Activated CD4-positive, CD25-positive, alpha-beta regulatory T cell treated with anti-CD3 and anti-CD28 coated beads, Interleukin-2, amount 50 U/mL, for 24 hours (primary cell): ENCODE measurements at places on chromosomes 7 and 10.

- peak; percentile 88 for ATAC-seq
These were observed 13.5 kb upstream of the TSPAN13 start for GRCh38 chr7:16739863-16740622.

DNA sequence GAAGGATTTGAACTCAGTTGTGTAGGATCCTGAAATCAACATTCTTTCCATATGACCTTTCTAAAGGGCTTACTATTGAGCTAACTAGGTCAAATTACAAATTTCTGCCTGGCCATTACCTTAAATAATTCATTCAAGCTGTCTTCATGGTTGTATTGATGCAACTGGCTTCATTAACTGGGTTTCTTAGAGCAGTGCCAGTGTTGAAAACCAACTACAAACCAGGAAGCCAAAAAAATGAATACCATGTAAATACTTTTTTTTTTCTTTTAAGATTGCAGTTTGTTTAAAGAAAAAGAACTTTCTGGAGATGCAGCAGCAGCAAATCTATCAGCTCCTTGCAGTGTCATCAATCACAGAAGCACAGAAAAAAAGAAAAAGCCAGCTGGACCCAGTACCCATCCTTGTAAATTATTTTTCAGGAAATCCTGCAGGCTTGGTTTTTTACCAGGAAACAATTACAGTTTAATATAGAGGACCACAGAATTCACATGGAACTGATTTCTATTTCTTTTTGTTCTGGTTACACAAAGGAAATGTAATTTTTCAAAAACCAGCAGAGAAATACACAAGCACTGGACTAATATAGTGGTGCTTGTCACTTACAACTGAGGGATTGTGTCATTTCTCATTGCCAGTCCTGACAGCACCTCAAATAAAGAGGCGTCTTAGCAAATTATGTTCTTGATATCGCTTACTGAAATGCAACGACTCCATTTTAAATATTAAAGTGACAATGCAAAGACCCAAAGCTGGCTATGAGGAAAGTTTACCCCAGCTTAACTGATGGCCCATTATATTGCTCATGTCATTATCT, 131.9 kb downstream of the TMEM26 start:
- no peak for ATAC-seq

GRCh38 chr10:10798864-10799192, 218.8 kb upstream of the CELF2 start:
- no peak for ATAC-seq

DNA sequence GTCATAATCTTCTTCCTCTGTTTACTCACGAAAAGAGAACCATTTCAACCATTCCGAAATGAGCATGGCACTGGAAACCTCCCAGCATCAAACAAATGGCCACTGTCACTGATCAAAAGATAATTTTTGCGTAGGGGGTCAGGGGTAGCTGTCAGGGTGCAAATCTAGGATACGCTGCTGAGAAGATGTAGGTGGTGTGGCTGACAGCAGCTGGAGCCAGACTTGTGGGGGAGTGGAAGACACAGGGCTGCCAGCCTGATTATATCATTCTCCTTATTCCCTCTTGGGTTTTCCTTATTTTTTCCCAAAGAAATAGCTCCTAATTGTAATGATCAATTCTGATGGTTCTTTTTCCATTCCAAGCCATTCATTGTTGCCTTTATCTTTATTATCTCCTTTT, 266.1 kb downstream of the SORCS1 start:
- ATAC-seq: no peak

DNA sequence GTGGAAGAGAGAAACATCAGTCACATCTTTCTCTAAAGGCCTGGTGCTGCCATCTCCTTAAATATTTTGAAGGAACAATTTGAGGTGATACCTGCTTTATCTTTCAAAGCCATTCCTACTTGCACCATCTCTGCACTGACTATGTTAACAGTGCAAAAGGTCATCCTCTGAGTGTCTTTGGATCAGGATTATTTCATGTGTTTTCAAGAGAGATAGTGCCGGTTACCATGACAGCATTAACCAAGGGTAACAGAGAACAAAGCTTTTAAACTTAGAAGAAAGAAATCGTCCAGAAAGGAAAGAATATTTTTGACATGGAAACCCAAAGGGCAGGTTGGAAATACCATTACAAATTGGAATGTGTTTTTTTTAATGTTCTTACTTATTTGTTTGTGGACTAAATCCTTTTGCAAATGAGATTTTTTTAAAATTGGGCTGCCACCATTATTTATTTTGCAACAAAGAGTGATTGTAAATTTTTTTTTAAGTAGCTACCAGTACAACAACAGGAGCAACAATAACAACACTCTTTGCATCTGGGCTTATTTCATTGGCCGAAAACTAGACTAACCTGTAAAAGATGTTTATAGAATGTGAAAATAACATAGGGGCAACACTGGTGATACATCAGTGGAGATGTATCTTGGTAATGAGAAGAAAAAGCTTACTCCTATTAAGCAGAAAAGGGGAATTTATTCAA, 234.2 kb downstream of the CREB5 start:
- ATAC-seq: no peak

GRCh38 chr10:130570074-130570473, 433.9 kb downstream of the GLRX3 start:
- no peak for ATAC-seq

DNA sequence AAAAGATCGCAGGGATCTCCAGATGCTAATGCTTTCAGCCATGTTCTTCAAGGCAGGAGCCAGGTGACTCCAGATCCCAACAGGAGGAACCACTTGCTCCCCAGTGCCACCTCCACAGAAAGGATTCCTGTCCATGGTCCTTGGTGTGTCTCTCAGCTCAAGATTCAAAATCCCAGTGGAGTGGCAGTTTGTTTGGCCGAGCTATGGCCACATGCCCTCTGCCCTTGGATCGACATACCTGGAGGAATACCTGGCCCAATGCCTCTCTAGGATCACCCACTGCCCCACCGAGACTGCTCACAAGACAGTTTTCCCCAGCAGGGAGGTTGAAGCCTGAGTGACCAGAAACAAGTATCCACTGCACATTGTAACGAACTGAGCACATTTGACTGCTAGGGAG, 3.9 kb upstream of the GPRIN2 start:
- ATAC-seq: no peak

DNA sequence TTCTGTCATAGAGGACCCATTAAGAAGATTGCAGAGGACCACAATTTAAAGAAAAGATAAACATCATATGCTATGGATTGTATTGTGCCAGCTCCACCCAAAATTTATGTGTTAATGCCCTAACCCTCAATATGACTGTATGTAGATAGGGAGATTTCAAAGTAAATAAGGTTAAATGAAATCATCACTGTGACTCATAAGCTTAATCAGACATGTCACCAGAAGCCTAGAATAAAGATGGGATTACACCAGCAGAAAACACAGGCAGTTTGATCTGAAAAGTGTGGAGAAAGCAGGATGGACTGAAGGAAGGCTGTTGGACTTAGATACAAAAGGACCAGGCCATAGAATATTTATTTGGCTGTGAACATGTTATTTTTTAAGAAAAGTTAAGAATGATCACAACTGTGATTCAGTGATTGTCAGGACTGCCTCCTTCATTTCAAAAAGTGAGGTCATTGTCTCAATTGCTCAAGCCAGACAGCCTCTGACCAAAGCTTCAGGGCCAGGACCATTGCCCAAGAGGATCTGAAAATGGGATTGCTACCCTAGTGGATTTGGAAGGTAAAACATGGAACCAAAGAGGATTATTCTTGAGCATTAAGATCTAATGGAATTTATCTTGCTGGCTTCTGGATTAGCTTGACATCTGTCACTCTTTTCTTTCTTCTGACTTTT, 270.8 kb upstream of the POM121L12 start:
- ATAC-seq: no peak

DNA sequence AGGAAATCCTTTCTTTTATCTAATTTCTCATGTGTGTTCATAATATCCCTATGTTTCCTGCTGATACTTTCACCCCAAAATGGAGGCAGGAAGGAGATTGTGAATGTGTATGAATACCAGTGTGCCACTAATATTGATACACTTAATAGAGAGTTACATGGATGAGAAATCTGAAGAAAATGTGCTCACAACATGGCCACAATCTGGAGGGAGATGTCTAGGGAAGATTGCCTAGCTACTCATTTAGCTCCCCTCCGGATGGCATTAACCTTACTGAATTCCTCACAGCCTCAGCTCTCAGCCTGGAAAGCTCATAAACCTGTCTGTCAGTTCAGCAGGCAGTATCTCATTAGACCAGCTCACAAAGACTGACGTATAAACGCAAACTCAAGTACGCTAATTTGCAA, 23.4 kb upstream of the DMTF1 start:
- no peak for ATAC-seq

GRCh38 chr10:17527514-17528146, 73.2 kb upstream of the ST8SIA6 start:
- ATAC-seq: no peak

DNA sequence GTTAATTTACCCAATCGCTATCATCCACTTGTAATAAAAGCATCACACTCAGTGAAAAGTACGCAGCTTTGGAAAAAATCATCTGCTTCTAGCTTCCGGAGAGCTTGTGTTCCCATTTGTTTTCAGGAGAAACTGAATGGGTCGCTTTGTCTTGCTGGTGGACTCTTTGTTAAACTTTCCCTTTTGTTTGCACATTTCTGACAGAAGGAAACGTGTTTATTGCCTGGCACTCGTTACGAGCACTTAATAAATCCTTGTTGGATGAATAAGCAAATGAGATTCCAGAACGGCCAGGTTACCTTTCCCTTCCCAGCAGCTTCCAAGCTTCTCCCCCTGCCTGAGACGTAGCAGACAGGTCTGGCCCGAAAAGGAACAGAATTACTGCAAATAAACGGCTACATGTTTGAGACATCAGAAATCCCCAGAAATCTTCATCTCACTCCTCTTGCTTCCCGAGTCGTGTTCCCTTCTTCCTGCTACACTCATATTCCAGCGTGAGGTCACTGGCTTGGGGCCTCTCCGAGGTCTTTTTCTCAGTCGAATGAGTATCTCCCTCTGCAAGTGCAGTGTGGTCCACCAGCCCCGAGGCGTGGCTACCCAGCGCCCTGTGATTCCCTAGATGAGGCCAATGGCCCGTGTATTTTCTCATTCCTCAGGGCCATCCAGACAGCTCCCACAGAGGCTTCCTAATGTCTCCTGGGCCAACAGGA, 167.2 kb downstream of the FRMD4A start:
- no peak for ATAC-seq

DNA sequence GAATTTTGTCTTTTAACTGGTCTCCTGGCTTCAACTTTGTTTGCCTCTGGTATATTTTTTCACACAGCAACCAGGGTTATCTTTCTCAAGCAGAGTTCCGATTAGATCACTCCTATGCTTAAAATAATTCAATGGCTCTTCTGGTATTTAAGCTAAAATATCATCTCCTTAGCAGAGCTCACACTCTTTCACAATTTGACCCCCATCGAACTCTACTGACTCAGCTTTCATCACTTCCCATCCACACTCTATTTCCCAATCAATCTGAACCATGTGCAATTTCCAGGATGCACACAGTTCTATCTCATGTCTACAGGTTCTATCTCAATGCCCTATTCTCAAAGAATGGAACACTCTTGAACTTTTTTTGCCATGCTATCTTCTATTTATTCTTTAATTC, 809.5 kb downstream of the GRID1 start:
- ATAC-seq: no peak

DNA sequence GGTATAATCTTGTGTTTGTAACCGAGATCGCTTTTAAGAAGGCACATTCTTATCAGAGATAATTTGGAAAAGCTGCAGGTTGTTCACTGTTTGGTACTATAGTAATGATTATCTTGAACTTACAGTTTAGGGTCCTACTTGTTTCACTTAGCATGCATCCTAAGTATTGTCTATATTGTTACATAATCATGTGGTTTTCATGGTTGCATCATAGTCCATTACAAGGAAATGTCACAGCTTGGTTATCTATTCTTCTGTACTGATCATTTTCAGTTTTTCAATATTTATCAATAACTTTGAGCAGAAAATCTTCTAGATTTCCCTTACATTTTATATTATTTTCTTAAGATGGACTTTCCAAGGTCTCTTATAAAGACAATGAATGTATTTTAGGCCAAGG, 116.3 kb downstream of the PLPP4 start:
- no peak for ATAC-seq

DNA sequence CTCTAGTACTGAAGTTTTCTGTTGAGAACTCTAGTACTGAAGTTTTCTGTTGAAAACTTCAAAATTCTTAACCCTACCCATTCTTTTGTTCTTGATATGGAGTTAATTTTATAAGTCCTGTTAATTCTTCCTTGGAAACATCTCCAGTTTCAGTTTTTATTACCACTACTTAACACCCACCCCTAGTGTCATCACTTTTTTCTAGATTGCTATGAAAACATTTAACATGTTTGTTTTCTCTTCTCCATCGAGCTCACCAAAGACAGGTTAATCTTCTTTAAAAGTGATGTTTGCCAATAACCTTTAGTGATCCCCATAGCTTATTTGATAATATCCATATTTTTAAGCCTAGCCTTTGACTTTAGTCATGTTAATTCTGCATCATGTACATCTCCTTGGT, 147.9 kb downstream of the PPP1R9A start:
- no peak for ATAC-seq
